ENCODE measurements at places on chromosomes 4 and X.
A peak's percentile ranks its signal among the peaks of the same experiment; 100 is the strongest.

DNA sequence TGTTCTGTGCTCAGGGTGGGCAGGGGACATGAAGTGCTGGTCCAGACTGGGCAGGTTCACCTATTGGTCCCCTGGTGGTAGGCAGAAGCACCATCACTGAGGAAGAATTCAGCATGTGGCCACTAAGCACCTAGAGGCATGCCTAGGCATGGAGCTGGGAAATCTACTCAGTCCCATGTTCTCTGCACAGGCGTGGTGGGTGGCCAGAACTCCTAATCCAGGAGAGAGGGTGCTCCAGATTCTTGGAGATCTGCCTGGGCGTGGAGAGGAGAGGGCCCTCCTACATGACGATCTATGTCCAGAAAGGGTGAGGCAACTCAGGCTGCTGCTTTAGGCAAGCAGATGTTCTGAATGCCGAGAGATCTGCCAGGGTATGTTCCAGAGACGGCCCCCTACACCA lies 44.6 kb upstream of the MAGEC2 start:
- DNase-seq, result no peak

GRCh38 chrX:40931921-40932320 lies 153.3 kb upstream of the USP9X start:
- DNase-seq, result no peak

- DNase-seq, result no peak
Measured at GRCh38 chrX:139290310-139290709, 240.2 kb upstream of the F9 start.

DNA sequence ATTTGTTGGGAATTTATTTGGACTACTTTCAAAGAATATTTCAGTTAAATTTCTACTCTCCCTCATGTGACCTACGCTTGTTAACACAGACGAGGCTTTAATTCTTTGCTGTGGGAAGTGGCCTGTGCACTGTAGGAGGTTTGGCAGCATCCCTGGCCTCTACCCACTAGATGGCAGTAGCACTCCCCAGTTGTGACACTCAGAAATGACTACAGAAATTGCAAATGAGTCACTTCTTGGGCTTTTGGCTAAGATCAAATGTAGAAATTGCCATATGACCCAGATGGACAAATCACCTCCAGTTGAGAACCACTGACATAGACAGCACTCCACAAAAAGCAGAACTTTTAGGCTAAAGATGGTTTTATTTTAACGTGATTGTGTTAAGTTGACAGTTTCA lies 22.1 kb downstream of the PIR start:
- DNase-seq, result peak; percentile 1

DNA sequence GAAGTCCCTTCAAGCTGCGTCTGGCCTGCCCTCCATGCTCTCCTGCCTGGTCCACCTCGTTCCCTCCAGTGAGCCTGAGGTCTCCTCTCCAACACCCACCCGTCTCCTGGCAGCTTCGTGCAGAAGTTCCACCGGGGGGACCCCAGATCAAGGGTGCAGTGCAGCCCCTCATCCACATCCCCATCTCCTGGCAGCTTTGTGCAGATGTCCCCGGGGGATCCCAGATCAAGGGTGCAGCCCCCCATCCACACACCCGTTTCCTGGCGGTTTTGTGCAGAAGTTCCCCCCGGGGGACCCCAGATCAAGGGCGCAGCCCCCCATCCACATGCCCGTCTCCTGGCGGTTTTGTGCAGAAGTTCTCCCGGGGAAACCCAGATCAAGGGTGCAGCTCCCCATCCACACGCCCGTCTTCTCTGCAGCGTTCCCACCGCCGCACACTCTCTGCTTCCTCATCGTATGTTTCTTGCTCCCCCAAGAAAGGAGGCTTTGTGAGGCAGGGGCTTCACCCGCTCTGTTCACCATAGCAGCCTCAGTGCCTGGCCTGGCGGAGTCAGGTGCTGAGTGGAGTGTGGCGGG lies 35.7 kb downstream of the PIGG start:
- no peak for DNase-seq

GRCh38 chrX:48461830-48462229 lies 8.2 kb downstream of the SLC38A5 start:
- DNase-seq, result no peak

DNA sequence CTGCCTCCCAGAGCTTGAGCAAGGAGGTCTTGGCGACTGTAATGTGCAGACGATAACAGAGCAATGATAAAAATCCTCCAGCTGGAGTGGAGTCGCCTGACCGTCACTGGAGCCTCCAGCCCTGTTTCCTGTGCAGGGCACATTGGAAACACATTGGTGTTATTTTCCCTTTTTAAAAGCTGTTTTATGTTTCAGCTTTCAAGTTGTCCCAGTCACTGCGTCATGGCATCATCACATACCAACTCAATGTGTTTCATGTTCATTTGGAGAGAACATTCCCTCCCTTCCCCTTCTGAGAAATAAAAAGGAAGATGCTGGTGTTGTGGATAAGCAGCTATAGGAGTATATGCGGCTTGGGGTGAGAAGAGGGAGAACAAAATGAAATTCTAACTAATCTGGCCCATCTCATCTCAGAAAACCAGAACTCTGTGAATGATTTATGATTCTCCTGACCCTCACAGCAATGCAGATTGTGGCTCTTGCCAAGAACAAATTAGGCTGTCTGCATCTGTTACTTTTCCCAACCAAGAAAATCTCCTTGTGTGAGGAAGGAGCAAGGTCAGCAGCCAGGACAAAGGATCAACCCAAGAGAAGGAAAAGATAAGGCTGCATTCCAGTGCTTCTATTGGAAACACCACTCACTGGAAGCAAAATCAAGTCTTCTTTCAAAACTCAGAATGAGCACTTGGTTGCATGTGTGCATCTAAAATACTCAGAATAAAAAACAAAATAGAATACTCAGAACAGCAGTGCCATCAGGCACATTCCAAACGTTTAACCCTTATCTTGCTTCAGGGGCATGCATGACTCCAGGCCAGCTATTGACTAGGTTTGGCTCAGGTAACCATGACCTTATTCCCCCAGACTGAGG lies 134.4 kb downstream of the RASL11B start:
- no peak for DNase-seq

DNA sequence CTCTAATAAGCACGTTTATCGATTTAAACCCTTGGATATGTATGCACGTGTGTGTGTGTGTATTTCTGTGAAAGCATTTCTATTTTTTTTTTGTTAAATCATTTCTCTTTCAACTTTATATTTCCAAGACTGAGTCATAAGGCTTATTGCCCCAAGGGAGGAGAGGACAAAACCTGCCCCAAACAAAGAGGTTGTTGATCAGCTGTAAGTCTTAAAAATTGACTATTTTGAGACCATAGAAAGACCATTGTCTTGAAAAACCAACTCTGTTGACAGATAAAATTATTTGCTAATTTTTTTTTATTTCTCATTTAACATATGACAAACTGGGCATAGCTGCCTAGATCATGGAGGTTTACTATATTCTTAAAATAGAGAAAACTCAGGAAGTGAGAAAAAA lies 222.4 kb downstream of the FMR1NB start:
- DNase-seq, result no peak
